ENCODE measurements at places on chromosomes 16 and 17. TPM values are rescaled to one million over a fixed set of nuclear protein-coding genes. Genes with fewer than 3 reads are reported as not detected.
A peak's percentile ranks its signal among the peaks of the same experiment; 100 is the strongest.

MYH8 gene
- total RNA-seq, result not detected

PRKCB gene
- total RNA-seq, result 1.6 TPM

DNA sequence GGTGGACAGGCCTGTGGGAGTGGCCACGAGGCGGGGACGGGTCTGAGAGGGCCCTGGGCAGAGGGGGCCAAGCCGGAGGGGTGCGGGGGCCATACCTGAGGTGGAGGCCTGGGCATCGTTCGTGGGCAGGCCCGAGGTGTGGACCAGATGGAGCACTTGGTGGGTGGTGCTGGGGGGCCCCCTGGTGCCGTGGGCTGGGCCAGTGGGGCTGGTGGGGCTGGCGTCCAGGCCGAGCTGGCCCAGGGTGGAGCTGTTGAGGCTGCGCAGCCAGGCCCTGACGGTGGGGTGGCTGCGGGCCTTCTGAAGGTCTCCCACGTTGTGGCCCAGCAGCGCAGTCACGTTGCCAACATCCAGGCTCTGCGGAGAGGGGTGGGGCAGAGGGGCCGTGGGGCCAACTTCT is 9.4 kb downstream of the MSLN start:
- DNase-seq, result no peak

- DNase-seq, result no peak
Observed at GRCh38 chr17:56890390-56890789, 23.5 kb downstream of the TRIM25 start.

AATK gene
- 2.3 TPM for total RNA-seq

GRCh38 chr17:16920628-16921020 is 51.3 kb downstream of the TNFRSF13B start:
- DNase-seq, result peak; percentile 3

GPR139 gene
- total RNA-seq, result not detected

- DNase-seq, result peak; percentile 16
Observed at GRCh38 chr16:81707411-81708265, 71.5 kb upstream of the PLCG2 start.

- no peak for DNase-seq
Observed at GRCh38 chr16:64269756-64270155, 852.1 kb downstream of the CDH11 start.
